ENCODE measurements at places on chromosomes 6 and 20.

DNA sequence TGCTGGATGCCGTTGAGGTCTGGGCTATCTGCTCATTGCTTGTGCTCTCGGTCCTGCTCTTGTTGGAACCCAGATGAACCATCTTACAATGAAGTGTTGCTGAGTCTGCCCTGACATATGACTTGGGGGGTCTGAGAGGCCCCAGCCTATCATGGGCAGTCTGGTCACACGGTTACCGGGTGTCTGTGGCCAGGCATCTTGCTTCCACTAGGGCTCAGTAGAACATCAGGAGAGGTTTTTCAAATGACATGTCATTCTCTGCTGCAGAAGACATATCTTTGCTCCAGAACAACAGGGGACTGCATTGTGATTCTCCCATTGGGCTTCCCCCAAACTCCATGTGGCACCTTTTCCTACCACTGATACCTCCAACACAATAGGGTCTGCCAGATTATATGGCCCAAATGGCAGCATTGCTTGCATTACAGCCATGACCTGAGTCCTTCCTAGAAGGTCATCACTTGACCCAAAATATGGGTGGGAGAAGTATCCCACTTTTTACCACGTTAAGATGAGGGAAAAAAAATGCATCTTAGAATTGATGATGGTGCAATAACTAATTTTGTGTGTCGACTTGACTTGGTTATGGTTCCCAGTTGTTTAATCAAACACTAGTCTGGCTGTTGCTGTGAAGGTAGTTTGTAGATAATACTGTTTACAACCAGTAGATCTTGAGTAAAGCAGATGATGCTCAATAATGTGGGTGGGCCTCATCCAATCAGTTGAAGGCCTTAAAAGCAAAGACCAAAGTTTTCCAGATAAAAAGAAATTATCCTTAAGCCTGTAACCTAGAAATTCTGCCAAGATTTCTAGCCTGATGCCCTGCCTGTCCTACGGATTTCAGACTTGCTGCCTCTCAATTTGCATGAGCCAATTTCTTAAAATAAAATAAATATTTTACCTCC is 241.0 kb downstream of the QKI start:
- no peak for DNase-seq

DNA sequence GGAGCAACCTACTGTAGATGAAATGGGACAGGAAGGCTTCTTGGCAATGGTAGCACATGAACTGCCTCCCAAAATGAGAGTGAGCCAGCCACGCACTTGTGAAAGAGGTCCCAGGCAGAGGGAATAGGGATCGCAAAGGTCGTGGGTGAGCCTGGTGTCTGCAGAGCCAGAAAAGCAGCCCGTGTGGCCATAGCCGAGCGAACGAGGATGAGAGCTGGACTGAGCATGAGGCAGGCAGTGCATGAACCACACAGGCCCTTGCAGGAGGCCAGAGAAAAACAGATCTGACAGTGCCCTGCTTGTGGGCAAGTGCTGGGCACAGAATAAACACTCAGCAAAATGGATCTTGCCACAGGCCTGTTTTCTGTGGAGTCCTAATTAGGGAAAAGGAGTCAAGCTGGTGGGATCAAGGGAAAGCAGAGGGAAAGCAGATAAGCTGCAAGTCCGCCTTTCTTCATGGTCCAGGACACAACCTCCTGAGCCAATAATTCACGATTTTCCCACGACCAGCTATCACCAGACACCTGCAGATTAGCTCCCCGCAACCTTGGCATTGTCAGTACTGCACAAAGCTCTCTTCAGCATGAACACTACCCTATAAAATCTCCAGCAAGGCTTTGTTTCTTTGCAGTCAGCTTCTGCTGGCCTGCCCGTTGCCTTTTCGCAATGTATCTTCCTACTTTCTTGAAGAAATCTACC is 44.0 kb downstream of the GCNT2 start:
- DNase-seq: no peak

DNA sequence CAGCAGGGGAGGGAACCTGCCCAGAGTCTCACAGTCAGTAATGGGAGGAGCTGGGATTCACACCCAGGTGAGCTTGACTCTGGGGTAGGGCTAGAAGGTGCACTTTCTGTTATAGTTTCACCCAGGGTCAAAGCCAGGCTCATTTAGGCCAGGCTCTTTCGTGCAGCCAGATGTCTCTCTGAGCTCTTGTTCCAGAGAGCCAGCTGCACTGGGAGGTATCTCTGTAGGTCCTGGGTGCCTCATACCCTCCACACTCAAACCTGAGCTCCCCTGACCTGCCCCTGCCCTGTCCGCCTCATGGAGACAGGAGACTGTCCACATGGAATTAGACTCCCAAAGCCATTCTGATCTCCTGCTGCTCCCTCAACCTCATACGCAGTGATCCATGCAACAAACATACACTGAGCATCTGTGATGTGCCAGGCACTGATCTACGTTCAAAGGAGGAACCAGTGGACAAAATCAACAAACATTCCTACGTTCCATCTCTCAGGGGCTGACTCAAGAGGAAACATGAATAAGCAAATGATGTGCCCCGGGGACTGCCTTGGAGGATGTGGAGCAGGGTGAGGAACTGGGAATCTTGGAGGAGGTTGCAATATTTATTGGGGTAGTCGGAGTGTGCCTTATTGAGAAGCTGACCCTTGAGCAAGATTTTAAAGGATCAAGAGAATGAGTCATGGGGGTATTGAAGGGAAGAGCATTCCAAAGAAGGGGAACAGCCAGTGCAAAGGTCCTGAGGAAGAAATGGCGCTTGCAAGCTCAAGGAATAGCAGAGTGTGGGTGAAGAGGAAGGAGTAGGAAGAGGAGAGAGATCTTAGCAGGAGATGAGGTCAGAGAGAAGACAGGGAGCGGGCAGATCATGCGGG is 71.3 kb upstream of the TOX2 start:
- no peak for DNase-seq

GRCh38 chr20:4483486-4483885 is 238.2 kb upstream of the PRND start:
- DNase-seq: no peak

DNA sequence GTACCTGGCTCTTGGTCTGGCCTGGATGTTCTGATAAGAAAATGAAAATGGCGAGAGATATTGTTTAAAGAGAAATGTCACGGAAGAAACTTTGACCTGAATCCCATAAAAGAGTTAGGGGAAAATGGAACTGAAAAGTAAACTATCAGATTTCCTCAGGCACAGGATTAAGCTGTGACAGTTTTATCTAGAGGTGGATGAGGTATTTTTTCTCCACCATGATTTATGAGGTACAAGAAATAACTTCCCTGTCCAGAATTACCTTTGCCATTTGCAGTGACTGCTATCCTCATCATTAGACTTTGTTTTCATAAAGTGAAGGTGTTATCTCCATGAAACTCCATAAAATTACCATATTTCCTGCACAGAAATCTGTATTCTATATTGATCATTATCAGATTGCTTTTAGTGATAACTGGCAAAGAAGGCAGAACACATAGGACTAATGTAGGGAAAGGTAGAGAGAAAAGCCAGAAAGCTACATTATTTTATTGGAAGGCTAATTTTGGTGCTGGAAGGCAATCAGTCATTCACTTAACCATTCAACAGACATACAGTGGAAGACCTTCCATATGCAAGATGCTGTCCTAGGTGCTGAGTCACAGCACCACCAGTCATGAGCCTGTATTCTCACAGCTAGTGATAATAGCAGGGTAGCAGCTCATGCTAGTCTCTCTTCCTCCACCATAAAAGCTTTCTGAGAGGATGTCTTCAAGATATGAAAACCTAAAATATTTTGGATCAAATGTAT is 427.3 kb upstream of the CITED2 start:
- DNase-seq: no peak

- DNase-seq: no peak
Observed at GRCh38 chr6:26383624-26384417, 913 bp downstream of the BTN2A2 start.

- no peak for DNase-seq
Observed at GRCh38 chr6:169225131-169225576, 28.5 kb downstream of the THBS2 start.

DNA sequence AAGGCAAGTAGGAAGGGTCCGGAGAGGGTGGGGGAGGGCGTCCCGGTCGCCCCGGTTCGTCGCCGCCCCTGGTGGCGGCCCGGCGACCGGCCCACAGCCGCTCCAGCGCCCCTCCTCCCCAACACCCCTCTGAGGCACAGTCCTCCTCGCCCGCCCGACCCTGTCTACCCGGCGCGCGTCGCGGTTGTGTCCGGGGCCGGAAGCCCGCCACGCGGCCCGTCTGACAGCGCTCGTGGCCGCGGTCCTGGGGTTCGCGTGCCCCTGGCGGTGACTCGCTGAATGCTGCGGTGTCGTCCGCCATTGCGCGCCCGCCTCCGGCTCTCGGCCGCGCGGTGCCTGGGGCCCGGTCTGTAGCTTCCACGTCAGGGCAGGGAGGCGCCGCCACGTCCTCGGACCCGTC is 335.3 kb upstream of the DEFB115 start:
- no peak for DNase-seq

DNA sequence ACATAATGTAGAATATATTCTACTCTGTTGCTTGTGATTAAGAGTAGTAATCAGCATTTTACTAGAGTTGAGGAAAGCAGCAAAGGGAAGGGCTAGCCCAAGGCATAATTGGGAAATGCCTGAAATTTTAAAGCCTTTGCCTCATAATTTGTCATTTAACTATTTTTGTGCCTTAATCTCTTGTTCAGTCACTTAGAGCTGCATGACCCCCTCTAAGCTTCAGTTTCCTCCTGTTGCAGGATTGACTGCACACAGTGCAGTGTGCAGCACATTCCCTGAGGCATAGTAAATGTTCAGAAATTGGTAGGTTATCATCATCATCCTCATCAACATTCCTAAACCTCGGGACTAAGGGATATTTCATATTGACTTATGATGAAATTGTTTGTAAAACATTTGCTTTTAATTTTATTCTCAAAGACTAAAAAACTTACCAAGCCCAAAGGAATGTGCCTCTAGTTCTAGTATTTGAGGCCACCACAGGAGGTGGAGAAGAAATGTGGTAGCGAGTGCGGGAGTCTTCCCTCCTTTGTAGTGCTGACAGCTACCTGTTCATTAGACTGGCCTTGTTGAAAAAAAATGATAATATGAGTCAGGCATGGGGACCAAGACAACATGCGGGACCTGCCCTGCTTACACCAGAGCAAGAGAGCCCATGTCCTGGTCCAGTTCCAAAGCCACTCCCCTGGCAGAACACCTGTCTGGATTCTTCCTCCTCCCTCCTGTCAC is 14.8 kb upstream of the TENT5A start:
- DNase-seq: no peak

GRCh38 chr20:33679758-33680485 is 5.7 kb upstream of the NECAB3 start:
- no peak for DNase-seq
